Amygdala (tissue), 56 donors: ENCODE measurements at places on chromosomes 11 and 22.

DNA sequence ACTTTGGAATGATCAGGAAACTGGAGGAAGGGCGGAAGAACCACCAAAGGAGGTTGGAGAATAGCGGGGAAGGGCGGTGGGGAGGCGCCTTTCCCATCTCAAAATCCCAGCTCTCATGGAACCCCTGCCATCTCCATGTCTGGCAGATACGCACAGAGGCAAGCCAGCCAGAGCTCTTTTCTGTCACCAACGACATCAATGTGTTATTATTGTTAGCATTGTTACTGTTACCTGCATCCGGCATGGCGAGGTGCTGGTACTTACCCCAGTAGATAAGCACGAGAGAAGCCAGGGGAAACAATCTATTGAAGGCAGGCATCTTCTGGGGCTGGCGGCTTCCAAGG is 969 bp downstream of the SCN3B start:
- DNase-seq = no peak

- DNase-seq = no peak
Observed at GRCh38 chr11:73213196-73214143, 4.6 kb upstream of the P2RY2 start.

- no peak for DNase-seq
Observed at GRCh38 chr11:198236-198806, 5.4 kb downstream of the SCGB1C1 start.

DNA sequence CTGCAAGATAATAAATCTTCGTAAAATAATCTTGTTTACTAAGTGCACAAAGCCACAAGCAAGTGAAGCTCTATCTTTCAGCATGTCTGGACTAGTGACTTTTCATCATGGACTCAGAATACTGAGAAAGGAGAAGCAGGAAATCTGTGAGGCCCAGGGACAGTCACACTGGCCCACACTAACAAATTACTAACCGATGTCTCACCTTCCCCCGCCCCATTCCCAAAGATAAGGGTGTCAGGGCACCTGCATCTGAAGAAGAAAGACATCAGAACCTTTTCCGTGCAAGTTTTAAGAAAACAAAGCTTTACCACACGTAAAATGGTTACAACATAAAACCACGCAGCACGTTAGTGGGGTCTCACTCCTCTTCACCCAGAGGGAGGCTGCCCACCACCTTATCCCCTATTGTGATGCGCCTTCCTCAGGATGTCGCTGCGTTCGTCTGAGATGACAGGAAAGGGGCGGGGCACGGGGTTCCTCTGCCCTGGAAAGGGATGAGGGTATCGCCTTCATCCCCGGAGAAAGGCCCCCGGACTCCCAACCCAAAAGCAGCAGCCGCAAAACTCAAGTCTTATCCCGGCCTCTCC is 616 bp downstream of the BTBD10 start:
- DNase-seq = peak; percentile 51

GRCh38 chr11:56783448-56784041 is 35.0 kb upstream of the OR9G4 start:
- no peak for DNase-seq

DNA sequence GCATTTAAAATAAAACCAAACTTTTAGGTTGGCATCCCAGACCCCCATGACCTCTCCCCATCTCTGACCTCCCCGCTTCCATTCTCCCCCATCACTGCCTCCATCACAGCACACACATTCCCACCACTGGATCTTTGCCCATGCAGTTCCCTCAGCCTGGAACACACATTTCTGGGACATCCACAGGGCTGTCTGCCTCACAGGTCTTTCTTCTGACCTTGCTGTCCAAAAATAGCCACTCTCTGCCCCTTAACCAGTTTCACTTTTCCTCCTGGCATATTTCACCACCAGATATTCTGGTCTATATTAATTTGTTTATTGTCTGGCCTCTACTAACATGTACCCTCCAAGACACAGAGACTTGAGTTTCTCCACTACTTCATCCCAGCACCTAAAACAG is 75.2 kb upstream of the PRDM11 start:
- no peak for DNase-seq

DNA sequence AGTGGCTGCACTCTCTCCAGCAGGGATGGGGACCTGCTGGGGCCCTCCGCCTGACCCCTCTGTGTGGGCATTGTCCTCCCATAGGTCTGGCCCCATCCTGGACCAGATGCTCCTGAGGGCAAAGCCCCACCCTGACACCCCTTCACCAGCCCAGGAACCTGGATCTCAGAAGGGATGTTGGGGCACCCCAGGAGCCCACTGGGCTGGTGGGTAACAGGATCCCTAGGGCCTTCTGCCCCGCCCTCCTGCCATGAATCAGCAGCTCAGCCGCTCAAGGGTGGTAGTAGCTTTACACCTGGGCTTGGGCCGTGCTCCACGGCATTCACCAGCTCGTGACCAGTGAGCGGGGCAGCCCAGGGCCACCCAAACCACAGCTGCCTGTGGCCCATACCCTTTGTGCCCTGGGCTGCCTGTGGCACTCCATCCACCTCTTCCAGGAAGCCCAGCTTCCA is 1.0 kb upstream of the MAPK12 start:
- DNase-seq = no peak

GRCh38 chr11:86414032-86414431 is 39.3 kb downstream of the CCDC81 start:
- no peak for DNase-seq
